Esophagus mucosa (tissue), 1 donor: ENCODE measurements at places on chromosomes 3 and 15. TPM values are rescaled to one million over a fixed set of nuclear protein-coding genes. Genes with fewer than 3 reads are reported as not detected.
A peak's percentile ranks its signal among the peaks of the same experiment; 100 is the strongest.

- ATAC-seq, result no peak
Observed at GRCh38 chr15:62622775-62623174, 419.8 kb upstream of the TPM1 start.

The MST1 gene
- 7.6 TPM for total RNA-seq

GRCh38 chr3:138443091-138443490 is 8.7 kb downstream of the ESYT3 start:
- no peak for ATAC-seq

- ATAC-seq, result peak; percentile 48
Observed at GRCh38 chr3:115325539-115325938, 178.5 kb upstream of the ZBTB20 start.

DNA sequence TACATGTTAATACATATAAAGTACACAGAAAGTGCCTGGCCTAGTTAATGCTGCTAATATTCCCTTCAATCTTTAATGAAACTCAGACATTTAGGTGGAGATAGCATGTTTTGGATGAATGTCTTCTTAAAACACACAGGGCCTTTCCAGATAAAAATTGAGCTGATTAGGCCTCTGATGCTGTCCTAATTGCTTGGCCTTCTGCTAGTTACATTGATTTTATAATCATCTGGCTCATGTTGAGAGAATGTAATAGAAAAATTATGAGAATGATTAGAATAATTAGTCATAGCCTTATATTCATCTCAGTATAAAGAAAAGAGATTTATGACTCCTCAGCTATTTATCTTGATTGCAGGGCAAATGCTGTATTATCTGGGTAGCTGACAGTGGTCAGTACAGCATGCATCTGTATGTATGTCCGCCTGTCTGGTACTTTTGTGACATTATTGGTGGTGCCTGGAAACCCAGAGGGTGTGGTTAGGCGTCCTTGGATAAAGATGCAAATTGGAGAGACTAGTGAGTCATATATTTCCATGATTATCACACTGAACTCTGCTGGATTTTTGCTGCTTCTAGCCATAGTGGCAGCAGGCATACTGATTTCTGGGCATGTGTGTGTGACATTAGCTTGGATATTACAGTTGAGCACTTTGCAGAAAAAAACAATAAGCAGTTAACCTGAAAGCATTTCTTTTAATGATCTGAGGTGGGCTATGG is 120.8 kb downstream of the FEZF2 start:
- no peak for ATAC-seq

DNA sequence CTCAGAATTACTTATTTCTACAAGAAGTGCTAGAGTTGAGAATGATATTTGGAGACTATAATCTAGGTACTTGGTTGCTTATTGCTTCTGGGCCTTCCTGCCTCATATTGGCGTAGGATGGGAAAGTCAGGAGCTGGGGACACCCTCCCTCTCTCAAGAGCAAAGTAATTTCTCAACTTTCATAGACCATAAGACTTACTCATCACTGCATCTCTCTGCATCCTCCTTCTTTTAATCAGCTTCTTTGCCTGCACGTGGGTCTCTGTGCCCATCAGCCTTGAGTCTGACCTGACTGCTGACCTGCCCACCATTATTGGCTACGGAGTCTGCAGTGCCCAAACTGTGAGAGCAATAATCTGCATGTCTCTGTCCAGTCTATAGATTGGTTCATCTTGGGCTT is 27.3 kb upstream of the XIRP1 start:
- ATAC-seq, result no peak

DNA sequence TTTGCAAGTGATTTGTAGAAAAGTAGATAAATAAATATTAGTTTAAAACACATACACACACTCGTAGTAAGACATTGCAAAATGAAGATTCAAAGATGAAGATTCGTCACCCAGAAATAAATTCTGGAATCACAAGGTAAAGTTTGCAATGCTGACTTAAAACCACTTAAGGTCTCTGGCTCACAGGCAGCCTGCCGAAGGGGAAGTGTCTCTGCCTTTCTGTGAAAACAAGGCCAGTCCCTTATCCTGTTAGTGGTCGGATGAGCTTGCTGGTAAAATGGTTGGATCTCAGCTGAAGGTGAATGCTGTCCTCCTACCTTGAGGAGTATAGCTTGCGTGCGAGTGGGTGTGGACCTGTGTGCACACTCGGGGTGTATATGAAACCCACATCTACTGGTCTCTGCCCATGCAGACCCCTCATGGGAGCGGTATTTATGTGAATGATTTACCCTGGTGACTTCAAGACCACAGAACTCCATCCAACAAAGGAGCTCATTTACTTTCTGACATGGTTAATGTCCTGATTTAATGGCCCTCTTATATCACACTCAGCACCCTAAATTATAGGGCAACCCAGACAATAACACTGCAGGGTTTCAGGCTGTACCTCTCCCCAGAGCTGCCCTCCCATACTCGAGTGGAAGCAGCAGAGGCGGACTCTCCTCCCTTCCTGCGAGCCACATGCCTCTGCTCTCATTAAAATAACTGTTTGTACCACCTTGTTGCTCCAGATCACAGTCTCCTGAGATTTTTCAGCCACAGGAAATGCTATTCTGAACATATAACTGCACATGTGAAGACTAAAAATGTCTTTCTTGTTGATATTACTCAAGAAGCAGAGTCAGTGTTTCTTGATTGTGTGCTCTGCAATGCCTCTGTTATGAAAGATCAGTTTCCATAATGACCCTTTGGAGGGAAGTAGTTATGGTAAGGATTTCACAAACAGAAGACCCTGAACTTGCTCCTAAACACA is 45.9 kb upstream of the ALDH1A3 start:
- ATAC-seq, result no peak

The LIPC gene
- not detected for total RNA-seq

DNA sequence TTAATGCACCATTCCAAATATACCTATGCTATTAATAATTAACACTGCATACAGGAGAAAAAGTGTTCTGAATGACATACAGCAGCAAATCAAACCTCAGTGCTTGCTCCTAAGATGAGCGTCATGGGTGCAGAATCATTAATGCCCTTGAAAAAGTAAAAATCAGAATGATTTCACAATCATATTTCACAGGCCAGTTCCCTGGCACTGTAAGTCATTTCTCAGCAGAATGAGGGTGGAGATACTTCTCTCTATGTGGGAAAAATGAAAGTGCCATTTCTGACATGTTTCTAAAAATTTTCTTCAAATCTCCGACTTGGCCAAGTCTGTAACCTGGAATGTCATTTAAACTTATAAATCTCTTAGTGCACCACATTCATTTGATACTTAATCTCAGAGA is 549.8 kb upstream of the AGTR1 start:
- ATAC-seq, result no peak

GRCh38 chr3:12313519-12313918 is 24.6 kb downstream of the PPARG start:
- no peak for ATAC-seq

The NUP210 gene
- total RNA-seq, result 14.9 TPM

DNA sequence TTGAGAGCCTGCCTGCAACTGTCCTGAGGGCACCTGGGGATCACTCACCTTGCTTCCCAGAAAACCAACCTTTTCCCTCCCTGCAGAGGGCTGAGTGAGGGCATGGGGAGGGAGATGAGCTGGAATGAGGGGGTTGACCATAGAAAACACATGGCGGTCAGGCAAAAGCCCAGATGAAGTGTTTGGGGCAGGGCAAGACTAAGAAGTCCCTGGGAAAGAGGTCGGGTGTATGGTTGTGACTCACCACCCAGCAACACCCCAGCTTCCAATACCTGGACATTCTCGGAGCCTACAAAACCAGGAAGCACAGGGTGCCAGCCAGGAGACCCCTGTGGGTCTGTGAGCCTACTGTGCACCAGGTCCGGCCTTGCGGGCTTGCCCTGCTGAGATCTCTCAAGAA is 95.3 kb upstream of the ATP2B2 start:
- ATAC-seq, result no peak

DNA sequence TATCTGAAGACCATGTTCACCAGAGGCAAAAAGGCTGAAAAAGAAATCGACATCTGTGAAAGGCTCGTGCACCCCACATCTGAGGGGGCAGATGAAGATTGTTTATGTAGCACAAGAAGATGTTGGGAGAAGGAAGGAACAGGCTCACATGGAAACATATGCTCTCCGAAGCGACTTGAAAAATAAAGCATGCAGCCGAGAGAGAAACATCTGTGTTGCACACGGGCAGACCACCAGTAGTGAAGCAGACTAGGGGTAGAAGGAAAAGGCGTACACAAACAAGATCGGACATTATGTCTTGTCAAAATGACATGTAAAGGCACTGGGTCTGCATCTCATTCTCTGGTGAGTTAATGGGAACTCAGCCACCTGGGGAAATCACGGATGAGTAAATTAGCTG is 356.5 kb downstream of the ZIC4 start:
- no peak for ATAC-seq

DNA sequence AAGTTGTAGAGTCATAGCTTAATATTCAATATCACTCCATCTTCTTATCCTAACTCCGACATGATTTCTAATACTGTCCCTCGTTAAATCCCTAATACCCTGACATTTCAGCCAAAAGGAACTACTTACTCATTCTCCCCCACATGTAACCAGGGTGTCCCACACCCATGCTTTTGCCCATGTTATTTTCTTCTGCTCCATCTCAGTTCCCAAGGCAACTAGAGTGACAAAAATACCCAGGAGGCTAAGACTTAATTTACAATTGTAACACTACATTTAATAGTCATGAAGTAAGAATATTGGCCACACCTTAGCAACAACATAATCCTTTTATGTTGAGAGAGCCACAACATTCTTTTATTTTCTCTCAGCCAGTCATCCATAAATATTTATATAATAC is 248.5 kb upstream of the TGFBR2 start:
- ATAC-seq, result peak; percentile 24

GRCh38 chr15:50176869-50177268 is 5.1 kb upstream of the SLC27A2 start:
- no peak for ATAC-seq

The ARL6IP5 gene
- total RNA-seq, result 36.4 TPM

GRCh38 chr3:31929826-31930502 is 51.1 kb downstream of the OSBPL10 start:
- no peak for ATAC-seq

The PSTPIP1 gene
- total RNA-seq, result 1.3 TPM

The TTC14 gene
- total RNA-seq, result 14.2 TPM

DNA sequence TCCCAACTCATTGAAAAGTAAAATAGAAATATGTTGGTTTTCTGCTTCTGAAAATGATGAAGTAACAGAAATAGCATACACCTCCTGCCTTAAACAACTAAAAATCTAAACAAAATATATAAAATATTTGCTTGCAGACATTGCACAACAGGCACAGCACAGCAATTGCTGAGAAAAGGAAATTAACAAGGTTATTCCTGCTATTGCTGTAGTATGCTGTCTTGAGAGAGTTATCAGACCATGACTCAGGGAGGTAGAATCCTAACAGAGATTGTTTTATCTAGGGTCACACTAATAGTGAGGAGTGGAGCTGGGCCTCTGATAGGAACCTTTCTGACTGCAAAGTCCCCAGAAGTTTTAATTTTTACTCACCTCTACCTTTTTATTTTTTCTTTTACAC is 72.6 kb downstream of the ZBTB20 start:
- no peak for ATAC-seq

The FGD5 gene
- total RNA-seq, result 2.5 TPM

GRCh38 chr3:78035131-78035641 is 995.3 kb downstream of the ROBO2 start:
- ATAC-seq, result no peak

DNA sequence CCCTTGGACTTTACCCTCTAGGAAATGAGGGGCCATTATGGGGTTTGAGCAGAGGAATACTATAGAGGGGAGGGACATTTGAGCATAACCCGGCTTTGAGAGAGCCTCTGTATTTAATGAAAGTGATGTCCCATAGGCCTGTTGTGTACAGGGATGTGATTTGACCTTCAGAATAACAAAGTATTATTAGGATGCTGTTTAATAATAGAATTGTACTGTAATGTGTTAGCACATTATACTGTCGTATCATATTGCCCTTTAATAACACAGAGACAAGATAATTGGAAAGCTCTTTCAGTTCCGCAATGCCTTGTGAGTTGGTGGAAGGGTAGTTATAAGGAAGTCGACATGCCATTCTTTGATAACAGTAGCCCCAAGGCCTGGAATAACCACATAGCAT is 328.3 kb downstream of the RYR3 start:
- no peak for ATAC-seq

The MASP1 gene
- 1.6 TPM for total RNA-seq

The CAND2 gene
- 1.1 TPM for total RNA-seq

DNA sequence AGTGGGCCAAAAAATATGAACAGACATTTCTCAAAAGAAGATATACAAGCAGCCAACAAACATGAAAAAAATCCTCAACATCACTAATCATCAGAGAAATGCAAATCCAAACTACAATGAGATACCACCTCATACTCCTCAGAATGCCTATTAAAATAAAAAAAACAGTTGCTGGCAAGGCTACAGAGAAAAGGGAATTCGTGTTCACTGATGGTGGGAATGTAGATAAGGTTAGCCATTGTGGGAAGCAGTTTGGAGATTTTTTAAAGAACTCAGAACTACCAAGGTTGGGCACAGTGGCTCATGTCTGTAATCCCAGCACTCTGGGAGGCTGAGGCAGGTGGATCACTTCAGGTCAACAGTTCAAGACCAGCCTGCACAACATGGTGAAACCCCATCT is 27.8 kb upstream of the C15orf40 start:
- no peak for ATAC-seq

- no peak for ATAC-seq
Observed at GRCh38 chr3:177611752-177612334, 414.6 kb upstream of the TBL1XR1 start.

The CPLX3 gene
- not detected for total RNA-seq

- ATAC-seq, result no peak
Observed at GRCh38 chr15:88011533-88011932, 245.0 kb downstream of the NTRK3 start.

The TF gene
- total RNA-seq, result 63.3 TPM

DNA sequence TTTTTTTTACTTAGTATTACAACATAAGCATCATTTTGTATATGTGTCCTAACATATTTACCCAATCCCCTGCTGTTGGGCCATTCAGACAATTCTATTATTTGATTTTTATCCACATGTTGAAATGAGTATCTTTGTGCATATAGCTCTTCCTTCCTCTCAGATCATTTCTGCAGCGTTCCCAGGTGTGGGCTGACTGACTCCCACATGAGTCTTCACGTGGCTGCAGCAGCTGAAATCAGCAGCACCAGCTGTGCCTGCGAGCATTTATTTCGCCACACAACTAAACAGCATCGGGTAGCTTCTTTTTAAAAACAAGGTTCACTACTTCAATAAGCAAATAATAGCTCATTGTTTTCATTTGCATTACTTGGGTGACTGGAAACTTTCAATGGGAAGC is 44.5 kb upstream of the PDE8A start:
- ATAC-seq, result no peak

The UCN2 gene
- total RNA-seq, result 2.2 TPM

GRCh38 chr3:98814817-98815420 is 51.8 kb downstream of the ST3GAL6 start:
- ATAC-seq, result no peak
